ENCODE measurements at places on chromosomes 1 and 21.

DNA sequence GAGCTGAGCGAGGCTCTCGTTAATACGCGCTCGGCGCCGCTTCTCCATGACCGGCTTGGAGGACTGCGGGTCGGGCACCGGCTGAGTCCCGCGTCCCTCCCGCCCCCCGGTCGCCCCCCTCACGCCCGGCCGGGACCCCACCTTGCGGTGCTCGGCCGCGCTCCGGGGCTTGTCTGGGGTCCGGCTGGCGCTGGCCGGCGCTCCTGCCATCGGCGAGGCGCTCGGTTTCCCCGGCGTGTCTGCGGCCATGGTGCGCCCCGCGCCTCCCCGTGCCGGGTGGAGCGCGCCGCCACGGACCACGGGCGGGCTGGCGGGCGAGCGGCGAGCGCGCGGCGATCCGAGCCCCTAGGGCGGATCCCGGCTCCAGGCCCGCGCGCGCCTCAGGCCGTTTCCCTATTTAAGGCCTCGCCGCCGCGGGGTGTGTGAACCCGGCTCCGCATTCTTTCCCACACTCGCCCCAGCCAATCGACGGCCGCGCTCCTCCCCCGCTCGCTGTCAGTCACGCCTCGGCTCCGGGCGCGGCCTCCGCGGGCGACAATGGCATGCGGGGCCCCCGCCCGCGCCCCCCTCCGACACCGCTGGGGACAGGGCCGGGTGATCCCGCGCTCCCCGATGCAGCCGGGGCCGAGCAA lies at the start of gene HES4:
Gene HES4, minus strand, starts transcription at position 373 of the 632 bp plus-strand sequence. Its CDS starts 124 bp downstream, at position 249.
- DNase-seq, result peak; percentile 71

DNA sequence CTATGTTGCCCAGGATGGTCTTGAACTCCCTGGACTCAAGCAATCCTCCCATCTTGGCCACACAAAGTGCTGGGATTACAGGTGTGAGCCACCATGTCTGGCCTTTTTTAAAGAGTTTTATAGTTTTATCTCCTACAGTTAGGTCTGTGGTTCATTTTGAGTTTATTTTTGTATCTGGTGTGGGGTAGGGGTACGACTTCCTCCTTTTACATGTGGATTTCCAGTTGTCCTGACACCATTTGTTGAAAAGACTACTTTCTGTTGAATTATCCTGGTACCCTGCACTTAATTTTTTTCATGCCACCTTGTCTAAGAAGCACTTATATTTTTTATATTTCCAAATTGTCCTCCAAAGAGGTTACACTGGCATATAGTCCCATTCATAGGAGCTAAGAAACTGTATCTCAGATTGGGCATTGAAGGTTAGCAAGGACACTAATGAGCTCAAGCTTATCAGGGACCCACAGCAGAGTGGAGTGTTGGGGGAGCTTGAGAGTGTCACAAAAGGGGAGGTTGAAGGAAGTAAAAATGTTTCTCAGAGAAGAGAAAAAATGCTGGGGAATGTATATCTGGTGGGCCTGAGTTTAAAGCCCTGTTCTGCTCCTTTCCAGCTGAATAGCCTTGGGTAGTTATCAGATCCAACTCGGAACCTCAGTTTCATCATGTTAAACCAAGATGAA lies 23.4 kb upstream of the MEF2D start:
- no peak for DNase-seq

DNA sequence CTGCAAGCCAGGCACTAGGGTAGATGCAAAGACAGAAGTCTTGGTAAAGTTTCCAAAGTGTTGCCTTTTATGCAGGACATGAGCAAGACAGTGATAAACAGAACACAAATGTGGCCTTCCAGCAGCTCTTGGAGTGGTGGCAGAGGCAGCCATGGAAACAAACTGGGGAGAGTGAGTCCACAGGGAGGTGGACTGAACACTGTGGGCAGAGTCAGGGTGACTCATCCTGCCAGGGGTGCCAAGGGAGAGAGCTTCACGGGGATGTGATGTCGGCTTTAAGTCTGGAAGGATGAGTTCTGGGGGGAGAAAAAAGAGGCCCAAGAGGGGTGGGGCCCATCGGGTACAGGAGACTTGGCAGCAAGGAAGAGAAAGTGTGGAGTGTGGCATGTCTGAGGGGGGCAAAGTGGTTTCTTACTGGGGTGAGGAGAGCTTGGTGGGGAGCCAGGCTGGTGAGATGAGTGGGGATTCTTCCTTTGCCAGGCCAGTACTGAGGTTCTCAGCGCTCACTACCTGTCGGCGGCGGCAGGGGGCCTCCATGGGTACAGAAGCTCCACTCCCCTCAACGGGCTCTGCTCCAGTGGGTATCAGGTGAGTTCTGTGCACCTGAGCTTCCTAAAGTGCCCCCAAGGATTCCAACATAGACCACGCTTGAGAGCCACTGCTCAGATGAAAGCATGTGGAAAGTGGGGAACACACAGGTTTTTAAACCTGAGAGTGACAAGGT lies 41.8 kb downstream of the KIAA0040 start:
- no peak for DNase-seq

- DNase-seq, result no peak
Observed at GRCh38 chr21:16201718-16202117, 471.9 kb downstream of the USP25 start.

DNA sequence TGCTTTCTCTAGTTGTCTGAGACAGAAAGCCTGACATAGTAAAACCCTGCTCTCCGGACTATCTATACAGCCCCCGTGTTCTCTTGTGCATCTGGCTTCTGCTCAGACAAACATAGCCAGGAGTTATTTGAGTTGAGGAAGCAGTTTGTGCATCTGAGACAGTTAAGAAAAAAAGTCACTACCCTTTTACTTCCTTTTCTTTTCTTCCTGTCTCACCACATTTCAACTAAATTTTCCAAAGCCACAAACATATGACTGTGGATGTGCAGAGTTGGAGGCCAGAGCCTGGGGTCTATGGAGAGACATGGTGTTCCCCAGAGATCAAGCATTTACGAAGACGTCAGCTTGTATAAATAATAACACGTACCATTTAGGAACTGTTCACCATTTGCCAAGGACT lies 158.5 kb upstream of the FGGY start:
- DNase-seq, result no peak

GRCh38 chr1:36154765-36155407 lies 1.1 kb upstream of the MAP7D1 start:
- no peak for DNase-seq

DNA sequence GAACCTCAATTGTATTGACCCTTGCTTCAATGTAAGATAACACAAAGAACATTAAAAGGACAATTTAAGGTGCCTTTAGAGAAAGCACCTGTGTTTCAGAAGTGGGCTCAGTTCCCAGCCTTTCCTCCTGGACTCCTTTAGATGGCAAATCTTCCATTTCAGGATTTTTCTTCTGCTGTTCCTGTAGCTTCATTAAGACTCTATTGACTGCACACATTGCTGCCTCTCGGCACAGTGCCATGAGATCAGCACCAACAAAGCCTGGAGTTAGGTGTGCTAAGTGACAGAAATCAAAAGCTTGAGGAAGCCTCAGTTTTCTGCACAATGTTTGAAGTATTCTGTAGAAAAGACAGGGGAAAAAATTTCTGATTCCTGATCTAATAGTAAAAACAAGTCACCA lies 40.6 kb downstream of the NVL start:
- DNase-seq, result no peak

DNA sequence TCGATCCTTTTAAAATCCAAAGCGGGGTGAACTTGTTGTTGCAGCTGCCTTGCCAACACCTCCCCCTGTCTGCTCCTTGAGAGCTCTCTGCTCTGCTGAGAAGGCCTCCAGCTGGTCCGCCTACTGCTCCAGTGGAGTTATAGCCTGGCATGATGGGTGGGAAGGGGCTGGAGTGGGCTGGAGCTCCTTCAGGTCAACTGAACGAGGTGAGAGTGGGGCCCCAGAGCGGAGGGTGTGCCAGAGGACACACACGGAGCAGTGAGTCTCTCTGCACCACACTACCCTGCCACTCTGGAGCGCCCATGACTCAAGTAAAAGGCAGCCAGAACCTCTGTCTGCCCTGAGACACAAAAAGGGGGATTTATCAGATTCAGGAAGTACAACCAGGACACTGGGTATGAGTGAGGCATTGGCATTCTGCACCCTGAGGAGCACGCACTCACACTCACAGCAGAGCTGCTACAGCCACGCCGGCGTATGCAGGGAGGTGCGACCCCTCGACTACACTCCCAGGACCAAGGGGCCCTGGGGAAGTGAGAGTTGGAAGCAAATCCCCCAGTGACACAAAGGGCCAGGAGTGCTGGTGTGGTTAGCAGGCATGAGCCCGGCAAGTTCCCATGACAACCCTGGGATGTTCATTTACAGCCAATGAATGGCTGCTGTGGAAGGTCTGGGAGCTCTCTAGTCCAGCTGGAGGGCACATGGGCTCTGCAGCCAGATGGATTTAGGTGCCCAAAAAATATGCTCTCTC lies 28.0 kb upstream of the EVA1B start:
- DNase-seq, result no peak

DNA sequence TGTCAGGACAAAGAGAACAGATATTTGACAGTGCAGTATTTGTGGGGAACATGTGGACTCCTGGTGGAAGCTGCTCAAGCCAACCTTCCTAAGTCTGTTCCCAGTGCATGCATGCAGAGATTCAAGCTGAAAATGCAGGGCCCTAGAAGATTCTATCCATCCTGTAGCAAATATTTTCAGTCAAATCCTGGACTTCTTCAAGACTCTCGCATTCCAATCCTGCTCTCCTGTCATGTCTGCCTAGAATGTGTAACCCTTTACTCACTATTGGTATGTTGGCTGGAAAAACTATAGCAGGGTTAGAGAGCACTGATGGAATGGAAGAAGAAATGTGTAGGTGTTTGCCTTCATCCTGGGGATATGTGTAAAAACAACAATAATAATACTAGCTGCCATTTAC lies 385.6 kb upstream of the PKN2 start:
- no peak for DNase-seq

- DNase-seq, result no peak
Observed at GRCh38 chr1:119968068-119968492, 71.8 kb upstream of the ADAM30 start.

- DNase-seq, result no peak
Observed at GRCh38 chr21:34817821-34818661, 149.2 kb downstream of the CLIC6 start.

DNA sequence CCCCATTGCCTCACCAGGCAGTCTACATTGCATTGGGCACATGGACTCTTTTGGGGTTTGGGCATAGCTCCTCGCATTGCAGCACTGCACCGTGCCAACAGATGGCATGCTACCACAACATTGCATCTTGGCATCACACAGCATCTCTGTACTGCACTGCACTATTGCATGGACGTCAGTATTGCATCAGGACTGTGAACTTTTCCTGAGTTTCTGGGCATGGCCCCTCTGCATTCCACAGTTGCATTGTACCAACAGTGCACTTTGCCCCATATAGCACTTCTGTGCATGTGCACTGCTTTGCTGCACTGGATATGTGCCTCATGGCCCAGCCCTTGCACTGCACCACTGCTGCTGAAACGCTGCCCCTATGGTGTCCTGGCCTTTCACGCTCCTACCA lies 9.6 kb downstream of the PTPRU start:
- no peak for DNase-seq

DNA sequence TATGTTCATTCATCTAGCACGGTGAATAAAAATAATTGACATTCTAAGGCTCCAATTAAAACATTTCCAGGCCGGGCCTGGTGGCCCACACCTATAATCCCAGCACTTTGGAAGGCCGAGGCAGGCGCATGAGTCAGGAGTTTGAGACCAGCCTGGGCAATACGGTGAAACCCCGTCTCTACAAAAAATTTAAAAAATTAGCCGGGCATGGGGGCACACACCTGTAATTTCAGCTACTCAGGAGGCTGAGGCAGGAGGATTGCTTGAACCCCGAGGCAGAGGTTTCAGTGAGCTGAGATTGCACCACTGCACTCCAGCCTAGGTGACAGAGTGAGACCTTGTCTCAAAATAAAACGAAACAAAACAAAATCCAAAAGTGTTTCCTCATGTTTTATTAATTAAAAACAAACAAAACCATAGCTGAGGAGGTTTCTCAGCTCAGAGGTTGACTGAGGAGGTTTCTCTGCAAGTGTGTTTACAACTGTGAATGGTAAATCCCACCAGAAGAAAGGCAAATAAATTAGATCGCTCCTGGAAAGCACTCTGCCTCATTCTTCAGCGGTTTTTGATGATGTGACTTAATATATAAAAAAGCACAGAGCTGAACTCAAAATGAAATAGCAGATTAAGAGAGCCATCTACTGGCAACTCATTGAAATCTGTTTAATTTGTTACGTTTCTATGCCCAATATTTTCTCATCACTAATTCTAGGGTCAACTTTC lies 37.7 kb upstream of the ATG4C start:
- peak; percentile 6 for DNase-seq

DNA sequence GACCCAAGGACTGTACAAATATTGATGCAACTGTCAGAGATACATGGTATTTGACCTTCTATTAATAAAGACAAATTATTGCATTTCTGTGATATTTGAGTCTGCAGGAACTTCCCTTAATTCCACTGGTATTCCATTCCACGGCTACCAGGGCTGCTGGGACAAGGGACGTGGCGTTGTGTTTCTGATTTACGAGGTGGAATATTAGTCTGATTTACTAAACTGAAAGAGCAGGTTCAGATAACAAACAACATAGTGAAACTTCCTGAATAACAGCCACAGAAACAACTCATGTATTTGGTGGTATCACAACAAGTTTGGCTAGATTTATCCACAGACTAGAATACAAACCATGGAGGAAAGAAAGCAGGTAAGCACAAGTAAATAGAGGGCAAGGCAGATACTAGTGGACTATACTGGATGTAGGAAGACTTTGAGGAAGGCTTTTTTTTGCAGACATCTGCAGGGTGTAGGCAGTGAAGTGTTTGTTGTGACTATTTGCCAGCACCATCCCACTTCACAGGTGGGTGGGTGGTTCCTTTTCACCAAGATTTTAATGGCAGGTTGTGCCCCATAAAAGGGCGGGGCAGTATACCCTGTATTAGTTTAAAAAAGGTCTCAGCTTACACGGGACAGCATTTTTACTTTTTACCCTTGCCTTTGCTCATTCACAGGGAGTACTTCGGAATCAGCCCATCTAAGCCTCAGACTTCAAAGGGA lies 100.4 kb downstream of the FGGY start:
- no peak for DNase-seq

DNA sequence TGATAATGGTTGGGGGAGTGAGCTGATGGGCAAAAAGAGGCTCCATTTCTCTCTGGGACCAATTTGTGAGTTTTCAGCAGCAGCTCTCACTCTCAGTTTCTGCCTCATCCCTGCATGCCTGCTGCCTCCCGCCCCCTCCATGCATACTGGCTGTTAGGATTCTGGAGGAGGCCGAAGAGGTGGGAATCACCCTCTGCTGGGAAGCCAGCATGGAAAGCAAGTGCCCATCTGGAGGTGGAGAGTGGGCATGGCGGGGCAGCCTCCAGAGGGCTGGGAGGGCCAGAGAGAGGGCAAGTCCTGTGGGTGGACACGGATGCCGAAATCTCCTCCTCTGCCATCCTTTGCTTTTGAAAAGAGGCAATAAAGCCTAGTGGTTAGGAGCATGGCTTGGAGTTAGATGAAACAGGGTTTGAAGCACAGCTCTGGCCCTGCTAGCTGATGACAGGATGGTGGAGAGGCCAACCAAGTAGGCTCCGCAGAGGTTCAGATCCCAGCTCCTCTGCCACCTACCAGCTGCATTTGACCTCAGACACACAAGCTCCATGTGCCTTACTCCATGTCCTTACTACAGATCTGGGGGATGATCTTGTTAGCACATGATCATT lies 113.4 kb downstream of the GRIK3 start:
- no peak for DNase-seq

- no peak for DNase-seq
Observed at GRCh38 chr1:202227997-202228401, 34.4 kb downstream of the LGR6 start.
